Ammon's horn (tissue), 1 donor: ENCODE measurements at places on chromosomes 5 and 9.

GRCh38 chr9:133713150-133713959, 24.8 kb downstream of the SARDH start:
- no peak for DNase-seq

GRCh38 chr9:124197177-124198095, 60.3 kb upstream of the NEK6 start:
- peak; percentile 72 for DNase-seq

GRCh38 chr9:115587310-115587709, 469.4 kb upstream of the TNC start:
- DNase-seq: no peak

- no peak for DNase-seq
Observed at GRCh38 chr5:104052558-104053352, 490.2 kb upstream of the NUDT12 start.

DNA sequence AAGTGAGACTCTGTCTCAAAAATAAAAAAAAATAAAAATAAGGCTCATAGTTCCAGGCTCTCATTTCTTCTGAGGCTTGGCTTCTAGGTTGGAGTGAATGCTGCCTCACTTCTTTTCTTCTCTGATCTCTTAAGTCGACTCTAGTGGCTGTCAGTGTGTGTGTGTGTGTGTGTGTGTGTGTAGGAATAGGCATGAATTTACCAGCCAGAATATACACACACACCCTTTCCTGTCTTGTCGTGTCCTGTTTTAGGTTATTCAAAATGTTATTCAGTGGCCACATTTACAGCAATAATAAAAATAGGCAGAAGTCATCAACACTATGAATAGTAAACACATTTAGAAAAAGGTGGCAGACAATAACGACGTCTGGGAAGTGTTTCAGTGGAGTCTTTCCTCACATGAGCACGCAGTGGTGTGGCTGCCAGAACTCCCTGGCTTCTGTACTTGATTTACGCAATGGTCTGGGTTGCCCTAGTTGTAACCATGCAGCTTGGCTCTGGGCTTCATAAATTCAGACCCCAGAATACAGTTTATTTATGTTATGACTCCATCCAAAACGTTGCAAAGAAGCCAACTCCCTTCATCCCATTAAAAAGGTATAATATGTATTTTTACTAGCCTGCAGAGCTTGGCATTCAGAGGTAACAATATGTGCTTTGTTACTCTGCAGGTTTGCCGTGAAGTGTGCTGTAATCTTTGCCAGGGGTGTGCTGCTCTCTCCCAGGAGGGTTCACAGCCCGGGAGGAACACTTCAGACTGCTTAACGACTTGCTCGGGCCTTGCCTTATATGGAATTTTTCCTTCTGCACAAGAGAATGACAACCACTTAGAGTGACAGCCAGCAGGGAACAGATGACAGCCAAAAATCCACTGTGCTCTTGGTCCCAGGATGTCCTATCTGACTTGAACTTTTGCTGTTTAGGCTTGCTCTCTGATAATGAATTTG, 34.4 kb upstream of the PALM2AKAP2 start:
- peak; percentile 24 for DNase-seq

GRCh38 chr5:142222866-142223558, 101.8 kb downstream of the SPRY4 start:
- no peak for DNase-seq

- DNase-seq: no peak
Observed at GRCh38 chr5:92330365-92330764, 947.2 kb upstream of the ARRDC3 start.

- DNase-seq: no peak
Observed at GRCh38 chr5:87300744-87301143, 33.1 kb downstream of the RASA1 start.

DNA sequence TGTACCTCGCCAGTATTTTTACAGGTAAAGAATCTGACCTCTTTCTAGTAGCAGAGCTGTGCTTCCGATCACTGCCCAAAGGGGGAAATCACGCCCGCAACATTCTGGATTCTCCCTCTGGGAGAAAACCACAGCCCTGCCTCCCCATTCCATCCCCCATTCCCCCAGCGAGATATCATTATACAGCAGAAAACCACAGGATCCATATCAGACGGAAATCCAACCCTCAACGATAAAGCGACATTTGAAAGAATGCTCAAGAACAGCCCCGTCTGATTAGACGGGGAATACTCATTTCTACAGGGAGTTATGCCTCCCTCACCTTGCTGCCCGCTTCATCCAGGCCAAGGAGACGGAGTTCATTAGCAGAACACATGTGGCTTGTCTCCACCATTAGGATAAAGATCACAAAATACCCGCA, 172.8 kb downstream of the COL23A1 start:
- DNase-seq: no peak

DNA sequence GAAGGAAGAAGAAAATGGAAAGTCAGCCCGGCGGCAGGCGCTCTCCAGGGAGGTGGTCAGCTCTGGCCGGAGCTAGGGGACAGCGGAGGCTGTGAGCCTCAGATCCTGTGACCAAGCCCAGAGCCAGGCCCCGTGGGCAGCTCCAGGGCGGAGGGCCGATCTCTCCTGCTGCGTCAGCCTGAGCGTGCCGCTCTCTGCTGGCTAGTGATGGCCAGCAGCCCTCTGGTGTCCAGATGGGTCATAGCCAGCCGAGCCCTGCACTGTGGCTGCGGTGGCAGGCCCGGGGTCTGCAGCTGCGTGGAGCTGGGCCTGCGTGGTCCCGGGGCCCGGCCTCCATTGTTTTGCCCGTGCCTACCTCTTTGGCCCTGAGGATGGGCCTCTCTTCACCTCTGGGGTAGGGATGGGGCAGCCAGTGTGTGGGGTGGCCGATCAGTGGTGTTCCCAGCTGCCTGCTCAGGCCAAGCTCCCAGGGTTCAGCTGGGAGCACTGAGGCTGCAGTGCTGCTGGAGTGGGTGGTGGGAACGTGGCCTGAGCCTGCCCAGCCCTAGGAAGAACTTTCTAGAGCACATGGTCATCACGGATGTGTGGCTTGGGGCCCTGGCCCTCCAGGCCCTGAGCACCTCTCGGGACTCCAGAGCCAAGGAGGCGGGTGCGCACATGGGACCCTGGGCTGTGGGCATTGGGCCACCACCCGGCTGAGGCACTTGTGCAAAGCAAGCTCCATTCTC, 17.1 kb upstream of the NRARP start:
- peak; percentile 62 for DNase-seq

GRCh38 chr5:9451037-9451436, 94.8 kb downstream of the SEMA5A start:
- no peak for DNase-seq

DNA sequence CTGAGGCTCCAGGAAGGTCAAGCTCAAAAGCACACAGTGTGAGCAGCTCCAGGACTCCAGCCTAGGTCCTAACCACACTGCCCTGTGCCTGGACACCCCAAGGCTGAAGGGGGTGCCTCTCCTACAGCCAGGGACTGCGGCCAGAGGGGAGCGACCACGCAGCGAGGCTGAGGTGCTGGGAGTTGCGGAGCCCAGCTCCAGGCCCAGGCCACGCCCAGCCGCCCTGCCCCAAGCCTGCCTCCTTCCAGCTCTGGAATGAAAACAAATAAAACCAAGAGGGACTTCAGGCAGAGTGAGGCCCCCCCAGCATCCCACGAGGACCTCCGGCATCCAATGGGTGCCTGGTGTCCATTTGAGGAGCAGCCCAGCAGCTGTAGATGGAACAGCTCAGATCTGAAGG, 15.2 kb downstream of the VAV2 start:
- DNase-seq: no peak

DNA sequence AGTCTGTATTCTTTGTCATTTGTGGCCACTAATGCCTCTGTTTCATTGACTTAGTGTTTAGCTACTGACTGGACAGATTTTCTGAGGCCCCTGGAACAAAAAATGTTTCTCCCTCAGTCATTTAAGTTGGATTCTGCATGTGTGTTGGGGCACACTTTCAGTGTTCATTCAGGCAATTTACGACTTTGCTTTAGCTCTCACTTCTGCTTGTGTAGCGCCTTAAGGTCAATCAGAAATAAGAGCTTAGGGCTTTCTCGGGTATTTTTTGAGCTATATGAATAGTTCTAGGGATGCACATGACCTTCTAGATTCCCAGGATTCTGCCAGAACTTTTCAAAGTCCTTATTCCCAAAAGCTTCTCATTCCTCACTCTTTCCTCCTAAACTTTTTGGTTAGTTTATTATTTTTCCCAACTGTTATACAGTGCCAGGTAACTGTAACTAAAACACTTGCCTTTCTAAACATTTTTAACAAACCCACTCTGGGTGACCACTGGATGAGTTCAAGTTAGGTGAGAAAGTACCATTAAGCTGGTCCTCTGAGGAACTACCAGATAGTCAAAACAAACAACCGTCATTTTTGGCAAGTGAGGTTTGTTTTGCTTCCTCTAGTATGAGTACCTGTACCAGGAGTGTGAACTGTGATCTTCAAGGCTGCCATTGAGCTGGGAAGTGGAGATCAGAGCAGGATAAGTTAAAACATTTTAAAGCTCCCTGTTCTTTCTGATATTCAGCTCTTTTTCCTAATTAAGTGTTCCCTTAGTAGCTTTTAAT, 571.3 kb upstream of the TLE4 start:
- DNase-seq: no peak

- no peak for DNase-seq
Observed at GRCh38 chr9:101510459-101510858, 23.2 kb upstream of the RNF20 start.

- DNase-seq: no peak
Observed at GRCh38 chr5:10563110-10563944, 543 bp upstream of the ANKRD33B start.

GRCh38 chr5:95564450-95564849, 9.5 kb downstream of the ARSK start:
- no peak for DNase-seq

- DNase-seq: no peak
Observed at GRCh38 chr9:125893277-125893676, 146.1 kb downstream of the PBX3 start.

- no peak for DNase-seq
Observed at GRCh38 chr5:105735704-105736103, 1935.0 kb downstream of the EFNA5 start.

- peak; percentile 84 for DNase-seq
Observed at GRCh38 chr5:146878476-146879172, at the start of gene PPP2R2B. Gene PPP2R2B (minus strand): TSS chr5:146878757.

- no peak for DNase-seq
Observed at GRCh38 chr9:70554881-70555280, 140.4 kb upstream of the KLF9 start.

GRCh38 chr5:67163231-67163756, 33.3 kb downstream of the CD180 start:
- DNase-seq: no peak

GRCh38 chr9:121718084-121718483, 66.7 kb downstream of the DAB2IP start:
- DNase-seq: peak; percentile 88

GRCh38 chr5:27048510-27048909, 10.1 kb upstream of the CDH9 start:
- no peak for DNase-seq

GRCh38 chr9:121658591-121658990, 7.2 kb downstream of the DAB2IP start:
- no peak for DNase-seq

- DNase-seq: no peak
Observed at GRCh38 chr9:137349471-137350033, 47.5 kb upstream of the NRARP start.

DNA sequence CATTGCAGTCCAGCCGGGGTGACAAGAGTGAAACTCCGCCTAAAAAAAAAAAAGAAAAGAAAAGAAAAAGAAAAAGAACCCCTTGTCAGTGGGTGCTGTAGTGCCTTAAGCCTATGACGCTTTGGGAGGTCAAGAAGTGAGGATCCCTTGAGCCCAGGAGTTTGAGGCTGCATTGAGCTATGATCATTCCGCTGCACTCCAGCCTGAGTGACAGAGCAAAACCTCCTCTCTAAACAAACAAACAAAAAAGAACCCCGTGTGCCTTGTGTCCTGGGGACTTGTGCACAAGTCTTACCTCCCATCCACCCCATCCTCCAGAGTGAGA, 33.5 kb upstream of the STXBP1 start:
- no peak for DNase-seq

- DNase-seq: no peak
Observed at GRCh38 chr9:37596504-37596903, 4.1 kb upstream of the TOMM5 start.

DNA sequence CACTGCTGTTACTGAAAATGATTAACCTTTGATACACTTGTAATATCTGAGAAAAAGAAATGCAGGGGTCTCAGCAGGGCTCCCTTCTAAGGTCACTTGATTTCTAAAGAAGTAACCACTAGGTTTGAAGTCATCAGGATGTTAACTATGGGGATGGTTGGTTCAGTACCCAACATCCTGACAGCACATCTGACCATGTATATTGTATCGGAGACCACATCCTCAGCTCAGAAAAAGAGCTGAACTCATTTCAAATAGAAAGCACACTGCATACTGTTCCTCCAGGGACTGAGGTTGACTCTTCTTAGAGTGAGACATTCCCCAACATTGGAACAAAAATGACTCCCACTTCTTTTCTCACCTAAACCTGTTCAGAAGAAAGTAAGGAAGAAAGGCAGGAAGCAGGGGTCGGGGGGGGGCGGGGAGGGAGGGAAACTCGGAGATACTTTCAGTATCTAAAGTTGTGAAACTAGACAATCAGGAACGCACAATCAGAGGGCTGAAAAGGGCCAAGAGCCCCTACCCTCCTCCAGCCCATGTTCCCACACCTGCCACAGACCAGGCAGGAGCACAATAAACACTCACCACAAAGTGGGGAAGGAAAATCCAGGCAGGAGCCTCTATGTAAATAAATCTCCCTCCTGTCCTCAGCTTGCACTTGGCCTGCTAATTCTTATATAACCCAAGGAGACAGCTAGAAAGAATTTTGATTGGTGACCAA, 730 bp upstream of the GZMA start:
- no peak for DNase-seq

GRCh38 chr9:136605988-136606660, 56.6 kb upstream of the EGFL7 start:
- peak; percentile 43 for DNase-seq

- no peak for DNase-seq
Observed at GRCh38 chr5:143057580-143057999, 287.4 kb downstream of the ARHGAP26 start.

GRCh38 chr5:144503123-144503522, 332.4 kb downstream of the KCTD16 start:
- no peak for DNase-seq

- DNase-seq: no peak
Observed at GRCh38 chr9:134233022-134233421, 68.7 kb upstream of the RNU6ATAC start.

GRCh38 chr9:14692470-14693250, 572 bp downstream of the ZDHHC21 start:
- peak; percentile 18 for DNase-seq

DNA sequence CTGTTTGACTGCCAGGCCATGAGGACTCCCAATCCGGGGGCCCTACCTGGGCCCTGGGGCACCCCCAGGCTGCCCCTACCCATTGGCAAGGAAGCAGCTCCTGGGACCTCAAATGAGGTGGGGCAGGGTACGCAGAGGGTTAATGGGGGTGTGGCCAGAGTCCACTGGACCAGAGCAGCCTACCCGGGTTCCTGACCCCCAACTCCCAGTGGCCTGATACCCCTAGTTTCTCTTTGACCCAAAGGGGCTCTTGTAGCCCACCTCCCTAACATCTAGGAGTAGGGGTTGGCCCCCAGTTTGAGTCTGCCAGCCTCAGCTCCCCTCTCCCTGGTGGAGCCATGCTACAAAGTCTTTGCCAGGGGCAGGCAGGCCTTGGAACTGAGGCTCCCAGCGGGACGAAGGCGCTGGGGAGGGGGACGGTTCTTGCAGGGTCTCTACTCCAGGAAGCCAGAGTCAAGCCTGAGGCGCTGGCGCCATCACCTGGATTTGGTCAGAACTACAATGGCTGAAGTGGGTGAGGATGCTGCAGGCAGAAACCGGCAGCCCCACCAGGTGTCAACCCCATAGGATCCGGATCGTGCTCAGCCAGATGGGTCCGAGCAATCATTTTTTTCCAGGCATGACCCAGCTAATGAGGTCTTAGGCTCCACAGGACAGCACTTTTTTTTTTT, 8.4 kb upstream of the CERCAM start:
- peak; percentile 90 for DNase-seq
